Placental pericyte (primary cell): ENCODE measurements at places on chromosomes 5 and 9. TPM values are rescaled to one million over a fixed set of nuclear protein-coding genes. Genes with fewer than 3 reads are reported as not detected.

The GGTA1 gene
- not detected in 2 replicates for total RNA-seq

The TAS2R1 gene
- 0.29 TPM in 1 of 2 replicates, not detected in the other for total RNA-seq

The NME5 gene
- not detected in 2 replicates for total RNA-seq

The LRRC70 gene
- 1.1 and 1.4 TPM in 2 replicates for total RNA-seq

The ADAMTS19 gene
- total RNA-seq = 1.6 and 32.2 TPM in 2 replicates

The SH3RF2 gene
- total RNA-seq = 4.2 and 4.7 TPM in 2 replicates

The FUBP3 gene
- 47.7 and 51.8 TPM in 2 replicates for total RNA-seq

The ARSI gene
- total RNA-seq = 28.2 and 54.7 TPM in 2 replicates

The ANKRD34B gene
- total RNA-seq = not detected in 2 replicates

The DMRT3 gene
- total RNA-seq = not detected in 2 replicates

The C5orf34 gene
- 0.88 and 12.0 TPM in 2 replicates for total RNA-seq

The SLC4A9 gene
- not detected in 2 replicates for total RNA-seq

The SPATA31D4 gene
- not detected in 2 replicates for total RNA-seq

The SHOC1 gene
- under 0.01 and 0.14 TPM in 2 replicates for total RNA-seq

The TSPAN17 gene
- 36.8 and 42.1 TPM in 2 replicates for total RNA-seq

The CCNI2 gene
- total RNA-seq = not detected in 2 replicates

The TAF1L gene
- total RNA-seq = under 0.01 TPM in 1 of 2 replicates, not detected in the other

The CDX1 gene
- total RNA-seq = 0.22 and 0.57 TPM in 2 replicates

The CHSY3 gene
- 8.3 and 15.6 TPM in 2 replicates for total RNA-seq

The UAP1L1 gene
- 28.2 and 29.1 TPM in 2 replicates for total RNA-seq

The PITX1 gene
- 76.3 and 209 TPM in 2 replicates for total RNA-seq

The RNF14 gene
- 49.9 and 89.5 TPM in 2 replicates for total RNA-seq

The PCDHA12 gene
- under 0.01 and 0.14 TPM in 2 replicates for total RNA-seq

The PLAC8L1 gene
- not detected in 2 replicates for total RNA-seq

The TARS1 gene
- total RNA-seq = 282 and 321 TPM in 2 replicates

The CENPK gene
- total RNA-seq = 2.8 and 49.8 TPM in 2 replicates

The FNBP1 gene
- 23.2 and 43.5 TPM in 2 replicates for total RNA-seq

The N4BP3 gene
- total RNA-seq = 0.22 and 0.43 TPM in 2 replicates

The TEX48 gene
- total RNA-seq = not detected in 2 replicates

The DAPK1 gene
- total RNA-seq = 4.0 and 51.6 TPM in 2 replicates

The CDKN2A gene
- 16.9 and 18.5 TPM in 2 replicates for total RNA-seq

The NADK2 gene
- 19.5 and 31.3 TPM in 2 replicates for total RNA-seq

The ESM1 gene
- 0.22 and 11.6 TPM in 2 replicates for total RNA-seq

The ZBED3 gene
- 0.29 and 0.44 TPM in 2 replicates for total RNA-seq

The NTRK2 gene
- total RNA-seq = 0.14 TPM in 1 of 2 replicates, not detected in the other

The STK32A gene
- total RNA-seq = 0.66 and 1.4 TPM in 2 replicates

The CDH12 gene
- total RNA-seq = not detected in 2 replicates

The PCDHA2 gene
- total RNA-seq = under 0.01 TPM in 1 of 2 replicates, not detected in the other

The TSSK1B gene
- 0.57 and 0.66 TPM in 2 replicates for total RNA-seq

The FGFR4 gene
- total RNA-seq = 0.43 and 1.5 TPM in 2 replicates

The PCDHAC2 gene
- 0.14 and 0.22 TPM in 2 replicates for total RNA-seq

The GABRA6 gene
- 0.29 TPM in 1 of 2 replicates, not detected in the other for total RNA-seq

The ENG gene
- total RNA-seq = 47.7 and 72.3 TPM in 2 replicates

The PRLR gene
- total RNA-seq = 0.22 and 4.7 TPM in 2 replicates

The PDE6A gene
- not detected in 2 replicates for total RNA-seq
